Activated CD4-positive, alpha-beta T cell treated with anti-CD3 and anti-CD28 coated beads for 48 hours (primary cell): ENCODE measurements at places on chromosomes 4 and X.

DNA sequence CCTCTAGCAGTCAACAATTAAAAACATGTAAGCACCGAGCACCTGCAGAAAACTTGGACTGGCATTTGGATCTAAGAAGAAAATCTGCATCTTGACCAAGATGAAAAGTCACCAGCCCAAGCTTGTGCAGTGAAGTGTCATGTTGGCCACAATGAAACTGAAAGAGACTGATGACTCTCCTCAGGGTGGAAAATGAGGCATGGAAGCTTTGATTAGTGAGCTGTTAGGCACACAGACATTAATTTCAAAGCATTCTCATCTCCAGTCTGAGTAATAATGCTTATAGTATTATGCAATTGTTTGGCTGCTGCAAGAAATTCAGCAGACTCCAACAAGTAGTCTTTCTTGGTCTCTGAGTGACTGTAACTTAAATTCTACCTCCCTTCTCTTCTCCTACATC is 150.1 kb downstream of the AR start:
- DNase-seq, result no peak

DNA sequence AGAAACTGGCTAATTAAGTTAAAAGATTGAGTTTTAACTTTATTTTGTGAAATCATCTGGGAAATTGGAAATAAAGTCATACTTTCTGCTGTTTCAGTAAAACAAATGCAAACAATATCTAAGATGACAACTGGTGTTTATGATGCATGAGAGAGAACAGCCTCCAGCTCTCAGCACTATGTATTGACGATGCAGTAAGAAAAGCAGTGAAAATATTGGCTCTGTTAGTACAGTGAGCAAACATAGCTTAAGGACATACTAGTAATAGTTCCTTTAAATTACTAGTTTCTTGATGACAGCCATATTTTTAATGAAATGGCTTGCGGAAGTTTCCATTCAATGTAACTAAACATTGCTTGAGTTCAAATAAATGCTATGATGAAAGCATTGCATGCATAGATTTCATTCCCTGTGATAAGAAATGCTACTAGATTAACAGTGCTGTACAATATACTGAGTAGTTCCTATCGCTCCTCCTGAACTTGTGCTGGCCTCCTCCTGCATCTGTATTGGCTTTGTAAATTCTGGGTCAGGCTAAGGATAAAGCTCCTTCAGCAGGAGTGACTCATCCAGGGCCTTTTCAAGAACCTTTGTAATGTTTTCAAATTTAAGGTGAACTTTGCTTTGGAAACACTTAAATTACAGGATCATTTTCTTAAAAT is 11.6 kb downstream of the ARHGAP24 start:
- no peak for DNase-seq

GRCh38 chrX:104749951-104750610 is 184.1 kb downstream of the IL1RAPL2 start:
- no peak for DNase-seq

DNA sequence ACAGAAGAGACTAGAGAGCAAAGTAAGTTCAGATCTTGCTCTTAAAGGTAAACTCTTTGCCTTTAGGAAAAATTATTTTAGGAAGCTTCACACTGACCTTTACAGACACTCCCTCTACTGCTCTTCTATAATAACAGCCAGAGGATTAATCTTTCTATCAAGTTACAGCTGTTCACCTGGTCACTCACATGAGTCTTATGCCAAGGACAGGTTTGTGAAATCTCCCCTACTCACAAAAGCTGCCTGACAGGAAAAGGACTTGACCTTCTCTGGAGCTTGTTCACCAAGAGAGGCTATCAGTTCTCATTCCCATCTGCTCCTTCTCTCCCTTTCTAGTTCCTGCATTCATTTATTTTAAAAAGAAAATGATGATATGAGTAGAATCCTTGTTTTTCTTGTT is 117.3 kb downstream of the C4orf51 start:
- no peak for DNase-seq

DNA sequence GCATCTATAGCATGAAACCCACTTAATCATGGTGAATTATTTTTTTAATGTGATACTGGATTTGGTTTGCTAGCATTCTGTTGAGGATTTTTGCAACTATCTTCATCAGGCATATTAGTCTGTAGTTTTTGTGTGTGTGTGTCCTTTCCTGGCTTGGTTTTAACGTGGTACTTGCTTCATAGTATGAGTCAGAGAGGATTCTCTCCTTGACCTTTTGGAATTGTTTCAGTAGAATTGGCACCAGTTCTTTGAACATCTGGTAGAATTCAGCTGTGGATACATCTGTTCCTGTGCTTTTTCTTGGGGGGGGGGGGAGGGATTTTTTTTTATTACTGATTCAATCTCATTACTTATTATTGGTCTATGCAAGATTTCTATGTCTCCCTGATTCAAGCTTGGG is 232.0 kb upstream of the KLF8 start:
- DNase-seq, result no peak

GRCh38 chr4:25911356-25911755 is 2.7 kb upstream of the SMIM20 start:
- no peak for DNase-seq

- DNase-seq, result peak; percentile 13
Measured at GRCh38 chrX:56314334-56314733, 82.2 kb downstream of the KLF8 start.

GRCh38 chr4:66052426-66052825 is 382.1 kb upstream of the EPHA5 start:
- DNase-seq, result no peak

DNA sequence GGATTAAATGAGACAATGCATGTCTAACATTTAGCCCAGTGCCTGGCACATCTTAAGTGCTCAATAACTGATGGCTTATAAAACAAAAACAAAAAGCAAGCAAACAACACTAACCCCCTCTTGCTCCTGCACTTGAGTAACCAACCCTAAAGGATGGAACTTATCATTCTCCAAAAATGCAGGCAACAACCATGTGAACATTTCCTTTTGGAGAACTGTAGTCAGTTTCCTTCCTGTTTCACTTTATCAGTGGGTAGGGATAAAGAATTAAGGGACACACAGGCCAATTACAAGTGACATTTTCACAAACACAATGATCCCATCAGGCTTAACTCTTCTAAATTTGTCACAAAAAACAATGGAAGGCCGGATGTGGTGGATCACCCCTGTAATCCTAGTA is 30.4 kb downstream of the RPS3A start:
- no peak for DNase-seq

GRCh38 chrX:133171962-133172708 is 46.0 kb downstream of the TFDP3 start:
- DNase-seq, result no peak

- DNase-seq, result no peak
Measured at GRCh38 chr4:81922313-81922712, 450.6 kb upstream of the RASGEF1B start.

- no peak for DNase-seq
Measured at GRCh38 chr4:138977524-138977923, 38.1 kb upstream of the NOCT start.

GRCh38 chrX:134981910-134982309 is 8.9 kb upstream of the SMIM10 start:
- DNase-seq, result no peak

GRCh38 chr4:169902658-169903345 is 123.4 kb downstream of the MFAP3L start:
- DNase-seq, result no peak

DNA sequence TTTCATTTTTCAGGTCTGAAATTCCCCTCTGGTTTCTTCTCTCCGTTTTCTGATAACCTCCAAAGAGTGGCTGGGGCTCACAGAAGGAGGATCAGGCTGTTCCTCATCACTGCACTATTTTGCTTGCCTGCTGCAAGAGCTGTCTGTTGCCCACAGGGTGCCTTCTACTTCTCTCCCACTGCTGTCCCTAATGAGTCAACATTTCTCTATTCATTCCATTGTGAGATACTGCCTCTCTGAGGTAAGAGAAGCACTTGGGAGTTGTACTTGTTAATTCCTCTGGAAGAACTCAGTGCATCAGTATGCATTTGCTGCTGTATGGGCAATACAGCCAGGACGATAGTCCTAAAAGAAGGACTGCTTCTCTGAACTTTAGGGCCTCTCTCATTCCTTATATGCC is 34.8 kb downstream of the CT47B1 start:
- DNase-seq, result no peak

DNA sequence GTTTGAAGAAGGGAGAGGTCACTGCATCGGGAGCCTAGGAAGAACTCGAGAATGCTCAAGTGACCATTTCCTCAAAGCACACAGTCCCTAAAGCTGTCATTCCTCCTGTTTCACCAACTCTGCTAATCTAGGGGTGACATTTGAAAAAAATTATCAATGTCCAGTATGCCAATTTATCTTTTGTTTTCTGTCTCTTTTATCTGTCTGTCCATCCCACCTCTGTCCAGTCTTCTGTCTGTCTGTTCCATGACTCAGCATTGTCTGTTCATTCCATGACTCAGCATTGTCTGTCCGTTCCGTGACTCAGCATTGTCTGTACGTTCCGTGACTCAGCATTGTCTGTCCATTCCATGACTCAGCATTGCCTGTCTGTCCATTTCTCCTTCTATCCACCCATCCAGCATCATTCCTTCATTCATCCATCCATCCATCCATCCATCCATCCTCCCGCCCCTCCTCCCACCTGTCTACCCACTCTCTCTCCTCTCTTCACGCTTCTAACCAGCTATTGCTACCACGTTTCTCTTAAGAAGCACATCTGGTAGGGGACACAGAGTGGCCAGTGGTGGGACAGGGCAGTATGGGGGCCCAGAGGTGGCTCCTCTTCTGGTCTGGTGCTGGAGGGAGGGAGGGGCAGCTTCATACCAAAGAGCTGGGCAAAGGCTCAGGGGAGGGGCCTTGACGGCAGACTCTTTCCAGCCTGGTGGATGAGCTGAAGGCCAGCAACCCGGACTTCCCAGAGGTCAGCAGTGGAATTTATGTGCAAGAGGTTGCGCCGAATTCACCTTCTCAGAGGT is 34.1 kb downstream of the HTRA3 start:
- no peak for DNase-seq

GRCh38 chrX:120290107-120290506 is 21.2 kb downstream of the TMEM255A start:
- no peak for DNase-seq
